ENCODE measurements at places on chromosomes 2 and 18.

GRCh38 chr2:159381574-159381973, 95.1 kb upstream of the WDSUB1 start:
- no peak for DNase-seq

- no peak for DNase-seq
These were observed 1.3 kb downstream of the SPTBN1 start for GRCh38 chr2:54457323-54458023.

DNA sequence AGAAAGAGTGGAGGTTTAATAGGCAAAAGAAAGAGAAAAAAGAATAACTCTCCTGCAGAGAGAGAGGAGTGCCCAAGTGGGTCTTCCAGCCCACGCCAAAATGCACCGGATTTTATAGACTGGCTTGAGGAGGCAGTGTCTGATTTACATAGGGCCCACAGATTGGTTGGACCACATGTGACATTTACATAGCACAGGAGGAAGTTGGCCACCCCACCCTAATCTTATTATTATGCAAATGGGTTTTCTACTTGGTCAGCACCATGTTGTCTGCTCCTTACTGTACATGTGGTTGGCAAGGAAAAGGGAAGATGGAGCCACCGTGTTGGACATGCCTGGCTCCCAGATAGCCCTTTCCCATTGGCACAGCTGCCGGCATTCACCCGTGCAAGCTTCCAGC, 56.8 kb downstream of the SP110 start:
- no peak for DNase-seq

GRCh38 chr2:162123806-162124758, 28.0 kb downstream of the GCG start:
- no peak for DNase-seq

Data from coronary artery (tissue), 2 donors.